ENCODE measurements at places on chromosomes 12 and 14.

- DNase-seq, result no peak
These were observed 17.8 kb upstream of the CD9 start for GRCh38 chr12:6182279-6182898.

- DNase-seq, result no peak
These were observed 71.0 kb downstream of the RFLNA start for GRCh38 chr12:124365726-124366430.

- no peak for DNase-seq
These were observed 24.2 kb downstream of the CCDC92 start for GRCh38 chr12:123948401-123948795.

- DNase-seq, result no peak
These were observed 3.0 kb downstream of the CDK4 start for GRCh38 chr12:57749061-57749460.

DNA sequence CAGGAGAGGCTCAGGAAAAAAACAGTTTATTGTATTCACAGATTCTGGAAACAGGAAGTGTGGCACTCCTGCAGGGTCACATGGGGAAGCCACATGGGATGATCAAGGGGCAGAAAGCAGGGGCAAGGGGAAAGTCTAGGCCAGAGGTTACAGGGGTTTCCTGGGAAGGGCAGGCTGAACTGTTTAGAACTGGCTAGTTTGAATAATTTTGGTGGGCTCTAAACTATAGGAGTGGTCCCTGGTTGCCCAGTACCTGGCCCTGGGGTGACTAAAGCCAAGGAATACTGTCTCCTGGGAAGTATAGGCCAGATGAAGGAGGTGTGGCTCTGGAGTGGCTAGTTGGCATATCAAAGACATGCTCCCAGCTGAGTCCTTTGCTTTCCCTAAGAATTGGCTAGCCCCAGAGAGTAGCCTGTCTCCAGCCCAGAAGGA, 169.2 kb downstream of the SLC41A2 start:
- DNase-seq, result no peak

DNA sequence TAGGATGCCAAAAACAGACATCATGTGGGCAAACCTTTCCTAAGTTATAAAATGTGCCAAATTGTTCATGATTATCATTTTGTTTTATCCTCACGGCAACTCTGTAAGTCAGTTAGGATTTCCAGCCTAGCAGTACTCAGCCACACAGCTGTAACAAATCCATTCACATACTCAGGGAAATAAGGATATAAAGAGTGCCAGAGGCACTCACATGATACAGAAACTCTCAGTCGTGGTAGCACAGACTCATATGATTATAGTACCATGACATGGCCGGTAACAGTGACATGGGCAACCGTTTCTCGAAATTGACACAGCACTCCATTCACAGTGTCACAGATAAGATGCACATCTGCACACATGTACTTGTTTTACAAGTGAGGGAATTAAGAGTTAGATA, 344.2 kb downstream of the LRIG3 start:
- no peak for DNase-seq

- DNase-seq, result no peak
These were observed 351.2 kb downstream of the KCNH5 start for GRCh38 chr14:62694075-62694474.

DNA sequence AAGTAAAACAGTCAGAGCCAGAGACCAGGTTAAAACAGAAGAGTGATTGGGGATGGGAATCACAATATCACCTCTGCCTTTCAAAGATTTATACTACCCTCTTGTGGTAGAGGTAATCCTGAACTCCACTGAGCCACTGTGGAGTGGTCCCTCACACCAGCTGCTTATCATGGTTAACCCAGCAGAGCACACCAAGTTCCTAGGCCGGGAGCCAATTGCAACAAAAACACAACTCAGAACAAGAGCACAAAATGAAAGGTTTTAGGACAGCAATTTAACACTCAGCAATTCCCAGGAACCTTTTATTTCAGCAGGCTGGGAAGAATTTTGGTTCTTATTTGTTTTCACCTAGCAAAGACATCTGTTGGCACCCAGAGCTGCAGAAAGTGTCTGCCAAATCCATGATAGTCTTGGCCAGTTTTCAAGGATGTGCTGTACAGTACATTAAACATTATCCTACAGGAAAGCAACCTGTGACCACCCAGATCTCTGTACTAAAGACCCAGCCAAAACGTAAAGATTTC, 220.5 kb upstream of the ATXN7L3B start:
- no peak for DNase-seq

GRCh38 chr14:24366721-24367513, 1.1 kb upstream of the NFATC4 start:
- DNase-seq, result no peak

DNA sequence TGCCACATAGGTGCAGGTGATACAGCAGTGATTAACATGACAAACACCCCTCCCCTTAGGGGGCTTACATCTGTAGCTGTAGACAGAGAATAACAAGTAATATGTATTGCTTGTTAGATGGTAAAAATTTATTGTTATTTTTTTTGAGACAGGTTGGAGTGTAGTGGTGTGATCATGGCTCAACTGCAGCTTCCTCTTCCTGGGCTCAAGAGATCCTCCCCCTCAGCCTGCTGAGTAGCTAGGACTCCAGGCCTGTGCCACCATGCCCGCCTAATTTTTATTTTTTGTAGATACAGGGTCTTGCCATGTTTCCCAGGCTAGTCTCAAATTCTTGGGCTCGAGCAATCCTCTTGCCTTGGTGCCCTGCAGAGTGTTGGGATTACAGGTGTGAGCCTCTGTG, 19.8 kb downstream of the DIP2B start:
- no peak for DNase-seq

DNA sequence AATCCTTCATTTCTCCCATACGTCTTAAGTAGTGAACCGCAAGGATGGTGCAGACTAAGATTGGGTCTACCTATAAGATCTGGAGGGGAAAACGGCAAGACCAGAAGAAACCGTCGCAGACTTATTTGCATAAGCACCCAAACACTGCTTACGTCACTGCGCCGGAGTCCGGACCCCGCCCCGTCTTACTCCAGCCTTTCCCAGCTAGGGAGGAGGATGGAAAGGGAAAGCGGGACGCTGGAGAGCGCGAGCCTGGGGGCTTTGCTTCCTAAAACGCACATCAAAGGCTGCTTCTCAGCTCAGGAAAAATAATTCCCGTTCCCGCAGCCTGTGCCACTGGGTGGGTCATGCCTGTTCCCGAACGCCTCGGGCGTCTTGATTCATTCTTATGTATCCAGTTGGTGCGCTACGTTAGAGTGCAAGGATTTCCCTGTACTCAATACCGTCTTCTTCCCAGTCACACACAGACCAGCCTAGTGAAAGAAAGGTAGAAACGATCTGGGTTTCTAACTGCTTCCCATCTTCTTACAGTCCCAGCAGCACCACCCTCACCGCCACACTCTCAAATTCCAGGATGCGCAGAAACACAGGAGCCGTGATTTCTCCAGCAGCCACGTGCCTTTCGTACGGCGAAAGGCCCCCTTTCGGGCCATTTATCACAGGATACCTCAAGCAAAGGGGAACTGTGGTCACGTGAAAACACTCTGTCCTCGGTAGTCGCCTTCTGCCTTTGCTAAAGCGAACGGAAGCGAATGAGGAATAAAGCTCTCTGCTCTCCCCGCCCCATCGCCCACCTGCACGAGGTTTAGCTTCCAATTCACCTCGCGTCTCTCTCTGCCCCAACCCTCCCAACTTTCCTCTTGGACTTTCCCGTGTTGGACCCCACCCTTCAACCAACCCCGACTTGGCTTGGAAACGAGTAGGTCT, 1.1 kb downstream of the SLC6A15 start:
- no peak for DNase-seq

- no peak for DNase-seq
These were observed 33.3 kb upstream of the BEGAIN start for GRCh38 chr14:100620255-100621100.

DNA sequence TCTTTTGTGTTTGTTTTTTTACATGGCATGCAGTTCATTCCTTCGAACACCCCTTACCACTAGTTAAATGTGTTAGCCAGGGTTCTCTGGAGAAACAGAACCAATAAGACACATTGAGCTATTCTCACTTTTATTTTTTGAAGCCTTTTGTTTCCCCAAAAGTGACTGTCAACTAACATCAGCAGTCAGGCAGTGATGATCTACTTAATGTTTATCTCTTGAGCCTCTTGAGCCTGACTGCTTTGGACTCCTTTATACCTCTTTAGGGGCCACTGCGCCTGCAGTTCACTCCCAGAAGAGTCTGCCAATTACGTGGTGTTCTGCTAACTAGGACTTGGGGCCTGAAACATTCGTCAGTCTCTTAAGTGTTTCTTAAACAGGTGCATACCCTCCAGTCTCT, 163.7 kb upstream of the FLRT2 start:
- DNase-seq, result no peak

DNA sequence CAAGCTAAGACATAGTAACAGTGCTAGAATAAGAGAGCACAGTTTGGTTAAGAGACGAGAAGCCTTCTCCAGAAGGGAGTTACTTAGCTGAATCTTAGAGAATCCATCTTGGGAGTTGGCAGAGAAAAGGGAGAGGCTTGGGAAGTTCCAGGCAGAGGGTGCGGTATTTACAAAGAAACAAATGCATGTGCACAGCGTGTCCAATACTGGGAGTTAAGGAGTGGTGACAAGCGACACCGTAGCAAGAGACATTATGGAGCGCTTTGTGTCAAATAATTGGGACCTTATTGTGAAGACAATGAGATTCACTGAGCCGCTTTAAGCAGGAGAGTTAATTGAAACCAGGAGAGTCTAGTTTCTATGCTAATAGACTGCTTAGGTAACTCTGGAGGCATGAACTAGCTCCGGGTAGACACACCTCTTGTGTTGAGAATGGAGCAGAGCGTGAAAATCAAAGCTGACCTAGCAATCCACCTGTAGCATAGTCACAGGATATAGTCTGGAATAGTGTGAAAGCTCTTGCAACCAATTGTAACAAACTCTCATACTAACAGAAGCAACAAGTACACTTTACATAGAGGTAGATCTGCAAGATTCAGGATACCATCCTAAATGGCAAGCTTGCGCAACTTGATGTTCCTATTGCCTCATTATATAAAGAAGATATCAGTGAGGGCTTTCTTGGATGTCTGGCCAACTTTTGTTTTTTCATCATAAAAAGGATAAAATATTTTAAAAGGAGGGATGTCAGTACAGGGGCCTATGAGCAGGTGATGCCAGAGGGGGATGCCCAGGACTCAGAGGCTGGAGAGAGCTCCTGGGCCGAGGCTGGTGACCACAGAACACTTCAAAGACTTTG, 5.3 kb downstream of the ALDH1L2 start:
- DNase-seq, result no peak

GRCh38 chr14:68333262-68333661, 459.6 kb downstream of the ZFP36L1 start:
- no peak for DNase-seq

Data from stimulated activated CD8-positive, alpha-beta memory T cell treated with anti-CD3 and anti-CD28 coated beads, Interleukin-4, amount 100 ng/mL, for 4 hours (primary cell).